NCI-H1417 treated with DMSO at 0.1 percent for 48 hours (cell line): ENCODE measurements at places on chromosomes 1 and 21.

DNA sequence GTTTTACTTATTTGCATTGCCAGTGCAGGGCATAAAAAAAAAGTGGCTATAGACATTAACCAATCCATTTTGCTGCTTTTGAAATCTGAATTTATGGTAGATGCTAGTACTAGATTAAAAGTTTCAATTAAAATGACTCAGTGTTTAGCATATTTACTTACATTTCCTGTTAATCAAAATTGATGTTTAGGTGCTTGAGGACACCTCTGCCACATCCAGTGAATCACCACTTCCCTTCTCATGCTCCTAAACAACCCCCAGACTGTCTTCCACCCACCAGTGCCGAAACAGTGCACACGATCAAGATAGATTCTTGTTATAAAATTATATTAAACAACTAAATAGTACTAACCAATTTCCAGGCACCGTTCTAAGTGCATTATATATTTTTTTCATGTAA, 32.7 kb downstream of the HSD17B7 start:
- DNase-seq = no peak

DNA sequence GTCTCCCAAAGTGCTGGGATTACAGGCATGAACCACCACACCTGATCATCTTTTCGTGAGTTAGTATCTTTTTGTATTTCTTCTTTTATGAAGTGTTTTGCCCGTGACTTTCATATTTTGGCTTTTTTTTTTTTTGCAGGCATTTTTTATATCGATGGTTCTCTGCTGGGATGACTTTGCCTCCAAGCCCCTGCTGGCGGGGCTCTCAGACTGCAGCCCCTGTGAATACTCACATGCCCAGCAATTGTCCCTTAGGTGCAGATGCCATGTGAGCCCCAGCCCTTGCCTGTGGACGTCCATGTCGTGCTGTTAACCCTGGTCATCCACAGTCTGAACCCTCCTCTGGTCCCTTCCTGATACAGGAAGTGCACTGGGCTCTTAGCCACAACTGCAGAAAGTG, 21.7 kb downstream of the CRYAA start:
- no peak for DNase-seq

DNA sequence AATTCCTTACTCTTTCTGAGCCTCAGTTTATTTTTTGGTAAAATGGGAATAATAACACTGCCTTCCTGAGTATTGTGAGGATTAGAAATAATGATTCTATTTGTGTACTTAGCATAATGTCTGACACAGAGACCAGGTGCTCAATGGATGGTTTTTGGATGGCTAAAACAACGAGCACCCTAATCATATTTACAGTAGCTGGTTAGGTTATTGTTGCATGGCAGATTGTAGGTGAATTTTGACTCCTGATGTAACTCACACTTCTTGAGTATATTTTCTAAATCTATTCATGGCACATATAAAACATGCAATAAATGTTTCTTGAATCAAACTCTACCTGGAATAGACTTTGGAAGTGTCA, 11.9 kb upstream of the DUSP10 start:
- no peak for DNase-seq

DNA sequence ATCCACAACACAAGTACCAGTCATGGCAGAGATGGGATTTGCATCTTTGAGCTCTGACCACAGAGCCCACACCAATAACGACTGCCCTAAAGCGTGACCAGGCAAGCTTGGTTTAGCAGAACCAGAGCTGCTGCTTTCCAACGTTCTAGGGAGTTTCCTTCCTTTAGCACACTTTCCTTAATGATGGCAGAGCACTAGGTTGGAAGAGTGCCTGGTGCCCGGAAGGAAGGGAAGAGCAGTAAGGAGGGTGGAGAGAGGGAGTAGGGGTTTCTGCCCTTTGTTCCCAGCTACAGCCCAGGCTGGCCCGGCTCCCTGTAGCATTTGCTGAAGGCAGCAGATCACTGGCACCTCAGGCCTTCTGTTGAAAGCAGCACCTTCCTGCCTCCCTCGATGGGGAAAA, 6.1 kb upstream of the EVA1C start:
- no peak for DNase-seq

- DNase-seq = no peak
Measured at GRCh38 chr1:40927781-40928180, 51.7 kb upstream of the CTPS1 start.

DNA sequence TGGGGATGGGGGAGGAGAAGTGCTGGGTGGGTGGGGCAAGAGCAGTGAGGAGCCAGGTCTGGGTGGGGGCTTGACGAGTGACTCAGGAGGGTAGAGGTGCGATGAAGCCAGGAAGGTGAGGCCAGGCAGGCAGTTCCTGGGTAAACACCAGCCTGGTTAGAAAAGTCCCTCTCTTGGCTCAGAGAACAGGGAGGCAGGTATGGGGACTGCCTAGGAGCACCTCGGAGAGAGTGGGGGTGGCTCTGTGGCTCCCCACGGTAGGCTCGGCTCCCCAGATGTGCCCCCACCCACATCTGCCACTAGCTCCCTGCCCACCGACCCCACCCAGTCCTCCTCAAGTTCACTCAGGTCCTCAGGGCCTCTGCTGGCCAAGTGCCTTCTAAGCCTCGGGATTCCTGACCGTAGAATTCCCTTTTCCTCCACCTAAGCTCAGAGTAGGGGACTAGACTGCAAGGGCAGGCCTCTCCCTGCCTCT, 1.2 kb downstream of the HSPG2 start:
- no peak for DNase-seq

- no peak for DNase-seq
Measured at GRCh38 chr1:33763406-33763805, 100.5 kb upstream of the HMGB4 start.

- DNase-seq = no peak
Measured at GRCh38 chr1:216459651-216460207, 36.5 kb upstream of the USH2A start.

GRCh38 chr1:205524794-205525101, 20.3 kb downstream of the CDK18 start:
- DNase-seq = no peak

GRCh38 chr21:41670056-41670805, 96.6 kb downstream of the RIPK4 start:
- DNase-seq = no peak

GRCh38 chr1:183278739-183279591, 92.9 kb downstream of the LAMC2 start:
- no peak for DNase-seq

DNA sequence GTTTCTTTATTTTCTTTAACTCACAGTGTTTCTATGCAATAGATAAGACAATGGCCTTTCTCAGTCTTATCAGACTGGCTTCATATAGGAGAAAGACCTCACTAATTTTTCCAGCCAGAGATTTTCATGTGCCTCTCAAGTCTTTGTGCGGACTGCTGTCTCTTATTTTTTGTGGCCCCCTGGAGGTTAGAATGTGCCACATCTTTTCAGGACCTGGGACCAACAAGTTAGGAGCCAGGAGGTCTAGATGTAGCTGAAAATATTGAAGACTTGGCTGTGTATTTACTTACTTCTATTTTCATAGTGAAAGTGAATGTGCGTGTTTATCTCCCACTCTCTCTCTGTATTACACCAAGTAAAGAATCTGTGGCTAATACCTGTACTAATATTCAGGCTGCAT, 42.1 kb upstream of the CFHR3 start:
- no peak for DNase-seq

DNA sequence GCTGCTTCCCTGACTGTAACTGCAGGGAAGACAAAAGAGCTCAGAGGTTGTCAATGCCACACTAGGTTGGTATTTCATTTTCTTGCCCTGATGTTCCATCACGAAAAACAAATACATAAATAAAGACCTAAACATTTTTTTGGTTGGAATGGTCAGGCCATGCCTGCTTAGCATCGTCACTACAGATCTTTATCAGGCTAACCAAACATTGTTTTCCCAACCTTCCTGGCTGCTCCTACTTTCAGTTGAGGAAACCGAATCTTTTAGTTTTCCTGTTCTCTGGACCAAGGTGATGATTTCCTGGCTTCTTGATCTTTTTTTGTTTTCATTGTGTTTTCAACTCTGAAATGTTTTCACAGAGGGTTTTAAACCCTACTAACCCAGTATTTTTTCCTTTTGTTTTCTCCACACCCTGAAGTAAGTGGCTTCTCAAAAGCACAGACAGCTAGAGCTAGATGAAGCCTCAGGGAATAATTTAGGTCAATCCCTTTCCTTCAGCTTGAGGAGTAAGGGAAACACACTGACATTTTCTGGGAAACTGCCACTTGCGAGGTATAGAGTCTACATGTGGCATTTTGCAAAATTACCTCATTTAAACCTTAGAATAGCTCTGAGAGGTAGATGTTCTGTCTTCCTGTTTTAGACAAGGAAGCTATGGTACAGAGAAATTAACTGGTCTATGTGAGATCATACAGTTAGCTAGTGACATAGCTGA, 67.2 kb upstream of the CNN3 start:
- no peak for DNase-seq

- no peak for DNase-seq
Measured at GRCh38 chr1:2429780-2430591, 17.6 kb upstream of the PEX10 start.

DNA sequence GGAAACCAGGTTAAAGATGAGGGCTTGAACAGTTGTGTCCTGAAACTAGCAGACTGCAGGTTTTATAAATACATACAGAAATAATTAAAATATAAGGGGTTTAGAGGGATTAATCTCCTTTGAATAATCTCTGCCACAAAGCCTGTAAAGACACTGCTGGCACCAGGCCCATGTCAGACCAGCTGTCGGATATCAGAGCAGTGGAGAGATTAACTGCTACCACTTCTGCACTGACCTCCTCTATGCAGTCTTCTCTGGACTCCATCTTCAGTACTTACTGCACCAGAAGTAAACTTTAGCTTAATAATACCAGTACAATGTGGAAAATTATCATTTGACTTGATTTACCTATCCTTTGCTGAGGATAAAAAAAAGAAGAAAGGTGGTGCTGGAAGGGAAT, 128.6 kb downstream of the LHX4 start:
- DNase-seq = no peak

GRCh38 chr1:227901239-227901905, 46.4 kb downstream of the WNT9A start:
- no peak for DNase-seq
